ENCODE measurements at places on chromosomes 2 and 18. TPM values are rescaled to one million over a fixed set of nuclear protein-coding genes. Genes with fewer than 3 reads are reported as not detected.

Gene CYP26B1
- total RNA-seq = 0.43 TPM

Gene CKAP2L
- total RNA-seq = 6.8 TPM

- DNase-seq = no peak
Measured at GRCh38 chr2:204441316-204441715, 104.0 kb upstream of the PARD3B start.

- no peak for DNase-seq
Measured at GRCh38 chr18:43279015-43279744, 1.9 kb upstream of the SYT4 start.

DNA sequence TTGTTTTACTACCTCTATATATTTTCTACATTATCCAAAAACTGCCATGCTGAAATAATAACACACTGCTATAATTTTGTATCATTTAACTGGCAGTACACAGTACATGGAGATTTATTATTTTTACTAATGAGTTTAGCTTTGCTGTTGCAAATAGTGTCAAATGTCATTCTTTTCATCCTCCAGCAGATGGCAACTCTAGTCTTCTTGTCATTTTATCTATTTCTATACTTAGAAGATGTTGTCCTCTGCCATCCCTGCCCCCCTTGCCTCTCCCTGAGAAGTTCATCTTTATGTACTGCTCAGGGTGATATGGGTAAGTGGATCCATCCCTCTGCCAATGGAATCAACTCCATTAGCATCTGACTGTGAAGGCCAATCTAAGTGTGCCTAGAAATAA is 21.7 kb upstream of the LRRTM1 start:
- peak; percentile 25 for DNase-seq
